ENCODE measurements at places on chromosomes 1 and 21.

GRCh38 chr1:61247051-61247825 lies 164.9 kb downstream of the NFIA start:
- DNase-seq: no peak

GRCh38 chr1:77303387-77303786 lies 21.6 kb downstream of the AK5 start:
- no peak for DNase-seq

GRCh38 chr1:45934947-45935346 lies 131.5 kb downstream of the MAST2 start:
- DNase-seq: no peak

DNA sequence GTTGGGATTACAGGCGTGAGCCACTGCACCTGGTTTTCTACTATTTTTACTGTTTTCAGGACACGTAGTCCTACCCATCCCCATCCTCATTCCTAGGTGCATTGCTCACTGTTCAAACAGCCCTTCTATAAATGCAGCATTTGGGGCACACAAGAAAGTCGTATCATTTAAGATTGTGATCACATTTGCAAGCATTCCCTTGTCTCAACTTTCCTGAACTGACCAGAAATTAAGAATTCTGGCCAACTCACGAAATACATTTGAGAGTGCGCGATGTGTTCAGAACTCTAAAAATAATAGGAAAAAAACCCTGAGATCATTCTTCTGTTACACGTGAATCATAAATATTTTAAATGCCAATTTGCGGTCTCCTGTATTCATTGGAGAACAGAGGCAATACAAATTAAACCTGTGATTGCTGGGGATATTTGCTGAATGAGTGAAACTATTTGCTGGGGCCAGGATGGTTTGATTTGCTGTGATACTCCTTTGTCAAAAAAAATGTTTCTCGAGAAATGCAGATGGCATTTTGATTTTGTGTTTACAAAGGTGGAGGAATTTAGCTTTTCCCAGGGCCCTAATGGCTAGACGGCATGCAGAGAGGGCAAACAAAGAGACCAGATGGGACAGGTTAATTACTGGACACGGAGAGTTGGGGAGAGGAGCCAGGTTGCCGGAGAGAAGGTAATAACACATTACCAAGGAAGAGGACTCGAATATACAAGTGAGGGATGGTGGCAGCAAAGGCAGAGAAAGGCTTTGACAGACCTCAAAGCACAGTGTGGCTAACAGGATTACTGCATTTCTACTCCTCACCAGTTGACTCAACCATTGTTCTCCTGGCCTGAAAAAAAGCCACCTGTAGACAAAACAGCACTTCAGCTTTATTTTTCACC lies 38.4 kb downstream of the STPG1 start:
- peak; percentile 53 for DNase-seq

GRCh38 chr1:112935461-112936111 lies 20.4 kb downstream of the SLC16A1 start:
- no peak for DNase-seq

DNA sequence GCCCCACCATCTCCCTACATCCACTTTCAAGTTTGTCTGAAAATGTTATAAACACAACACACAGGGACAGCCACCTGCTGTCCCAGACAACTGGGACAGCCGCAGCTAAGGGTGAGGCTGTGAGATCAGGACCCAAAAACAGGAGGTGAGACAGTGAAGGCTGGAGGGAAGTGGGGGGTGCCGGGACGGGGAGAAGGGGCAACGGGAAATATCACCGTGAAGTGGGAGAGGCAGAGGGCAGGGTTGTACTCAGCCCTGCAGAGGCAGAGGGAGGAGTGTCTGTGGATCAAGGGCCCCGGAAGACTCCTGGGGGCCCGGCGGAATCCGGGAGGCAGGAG lies 114.4 kb downstream of the CASZ1 start:
- no peak for DNase-seq

DNA sequence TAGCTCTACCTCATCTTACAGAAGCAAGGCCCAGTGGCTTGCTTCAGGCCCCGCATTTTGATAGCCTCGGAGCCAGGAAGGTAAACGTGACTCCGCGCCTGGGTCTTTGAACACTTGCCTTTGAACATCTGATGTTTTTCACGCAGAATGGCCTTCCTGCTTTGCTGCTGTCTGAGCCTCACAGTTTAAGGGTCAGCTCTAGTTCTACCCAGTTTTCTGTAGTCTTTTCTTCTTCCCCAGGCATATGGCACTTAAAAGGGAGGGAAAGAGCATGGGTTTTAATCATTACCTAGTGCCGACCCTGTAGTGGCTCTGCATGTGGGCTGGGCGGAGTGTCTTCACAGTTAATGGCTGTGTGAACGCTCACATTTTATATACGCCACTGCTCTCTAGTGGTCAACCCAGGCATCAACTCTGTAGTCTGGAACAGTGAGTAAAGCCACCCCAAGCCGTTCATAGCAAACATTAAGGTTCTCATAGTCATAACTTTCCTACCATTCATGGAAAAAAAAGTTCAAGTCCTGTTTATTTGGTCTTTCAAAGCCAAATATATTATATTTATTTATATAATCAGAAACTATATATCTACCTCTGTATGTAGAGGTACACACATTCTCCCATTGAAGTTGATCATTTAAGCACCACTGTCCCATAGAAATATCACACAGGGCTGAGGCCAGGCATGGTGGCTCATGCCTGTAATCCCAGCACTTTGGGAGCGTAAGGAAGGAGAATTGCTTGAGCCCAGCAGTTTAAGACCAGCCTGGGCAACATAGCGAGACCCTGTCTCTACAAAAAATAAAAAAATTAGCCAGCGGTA lies 78.1 kb downstream of the IER5 start:
- peak; percentile 71 for DNase-seq

DNA sequence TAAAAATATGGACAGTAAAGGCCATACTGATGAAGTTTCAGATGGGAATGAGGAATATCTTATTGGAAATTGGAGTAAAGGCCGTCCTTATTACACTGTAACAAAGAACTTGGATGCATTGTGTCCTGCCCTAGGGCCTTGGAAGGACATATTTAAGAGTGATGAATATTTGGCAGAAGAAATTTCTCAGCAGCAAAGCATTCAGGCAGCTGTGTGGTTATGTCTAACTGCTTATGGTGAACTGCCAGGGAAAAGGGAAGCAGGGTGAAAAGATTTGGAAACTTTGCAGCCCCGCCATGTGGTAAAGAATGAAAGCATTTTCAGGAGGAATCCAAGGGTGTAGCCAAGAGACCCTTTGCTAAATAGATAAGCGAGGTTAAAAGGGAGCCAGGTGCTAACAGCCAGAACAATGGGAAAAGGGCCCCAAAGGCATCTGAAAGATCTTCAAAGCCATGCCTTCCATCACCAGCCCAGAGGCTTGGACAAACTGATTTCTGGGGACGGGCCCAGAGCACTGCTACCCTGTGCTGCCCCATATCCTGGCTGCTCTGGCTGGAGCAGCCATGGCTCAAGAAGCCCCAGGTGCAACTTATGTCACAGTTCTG lies 200.0 kb downstream of the PTPRU start:
- DNase-seq: no peak

DNA sequence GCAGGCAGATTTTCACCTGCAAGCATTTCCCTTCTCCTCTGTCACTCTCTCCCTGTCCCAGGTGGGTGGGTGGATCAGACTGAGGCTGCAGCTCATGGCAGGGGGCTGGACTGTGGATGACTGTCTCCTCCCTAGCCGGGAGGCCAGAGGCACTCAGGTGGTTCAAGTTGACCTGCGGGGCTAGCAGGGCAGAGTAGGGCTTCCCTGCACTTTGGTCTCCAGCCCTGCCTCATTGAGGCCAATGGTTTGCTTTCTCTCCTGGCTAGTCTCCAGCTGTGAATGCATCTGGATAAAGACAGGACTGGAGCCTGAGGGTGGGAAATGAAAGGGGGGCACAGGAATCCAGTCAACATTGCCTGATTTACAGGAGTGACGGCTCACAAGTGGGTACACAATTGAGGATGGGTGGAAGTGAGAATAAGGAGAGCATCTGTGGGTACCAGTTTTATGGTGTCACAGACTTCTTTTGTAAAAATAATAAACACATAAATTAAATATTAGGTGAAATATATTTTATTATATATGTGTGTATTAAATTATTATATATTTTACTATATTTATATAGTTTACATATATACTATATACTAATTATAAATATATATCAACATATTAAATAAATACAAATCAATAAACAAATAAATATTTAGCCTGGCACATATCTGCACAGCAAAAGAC lies 25.6 kb downstream of the RUNX1 start:
- no peak for DNase-seq

DNA sequence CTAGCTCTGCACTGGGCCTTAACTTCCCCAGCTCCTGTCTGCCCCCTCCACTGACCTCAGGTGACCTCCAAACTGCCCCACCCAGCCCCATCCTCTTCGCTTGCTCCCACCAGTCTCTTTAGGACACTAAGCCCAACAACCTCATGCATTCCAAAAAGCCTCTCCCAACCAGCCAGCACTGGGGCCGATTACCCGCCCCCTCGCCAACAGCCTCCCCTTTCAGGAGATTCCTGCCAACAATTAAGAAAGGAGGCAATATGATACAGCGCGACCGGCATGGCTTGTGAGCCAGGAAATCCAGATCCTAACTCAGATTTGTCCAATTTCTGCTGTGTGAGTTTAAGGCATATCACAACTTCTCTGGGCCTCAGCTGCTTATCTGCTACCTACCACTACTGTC lies 14.7 kb downstream of the KANK4 start:
- no peak for DNase-seq

DNA sequence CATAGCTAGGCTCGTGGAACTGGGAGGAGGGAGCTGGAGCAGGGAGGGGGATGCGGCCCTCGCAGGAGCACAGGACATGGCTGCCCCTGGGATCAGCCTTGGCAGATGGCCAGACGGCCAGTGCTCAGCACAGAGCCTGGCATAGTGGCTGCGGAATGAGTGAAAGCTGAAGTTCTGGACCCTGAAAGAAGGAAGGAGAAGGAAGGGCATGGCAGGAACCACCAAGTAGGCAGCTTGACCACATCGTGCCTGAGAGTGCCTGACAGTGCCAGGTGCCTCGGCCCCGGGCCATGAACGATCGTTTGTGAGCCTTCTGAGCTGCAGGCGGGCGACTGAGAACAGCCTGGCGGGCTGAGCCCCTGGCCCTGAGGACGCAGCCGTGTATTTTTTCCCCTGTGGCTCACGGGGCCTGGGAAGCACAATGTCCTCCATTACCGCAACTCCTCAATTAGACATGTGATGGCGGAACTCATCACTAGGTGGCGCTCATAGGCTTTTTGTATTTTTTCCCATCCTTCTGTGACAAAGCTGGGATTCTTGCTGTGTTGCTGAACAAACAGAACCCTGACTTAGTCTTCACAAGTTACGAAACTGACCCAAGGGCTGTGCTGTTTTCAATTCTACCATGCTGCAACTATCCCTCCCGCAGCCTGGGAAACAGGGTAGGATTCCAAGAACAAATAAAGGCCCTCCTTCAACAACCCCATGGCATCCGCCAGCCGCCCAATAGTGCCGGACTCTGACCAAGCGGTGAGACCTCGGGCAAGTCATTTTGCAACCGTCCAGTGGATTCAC lies 29.9 kb upstream of the TMEM61 start:
- peak; percentile 72 for DNase-seq

- no peak for DNase-seq
Observed at GRCh38 chr1:24641646-24642151, 1.4 kb upstream of the SRRM1 start.

GRCh38 chr1:240074908-240075307 lies 16.8 kb upstream of the FMN2 start:
- DNase-seq: no peak

DNA sequence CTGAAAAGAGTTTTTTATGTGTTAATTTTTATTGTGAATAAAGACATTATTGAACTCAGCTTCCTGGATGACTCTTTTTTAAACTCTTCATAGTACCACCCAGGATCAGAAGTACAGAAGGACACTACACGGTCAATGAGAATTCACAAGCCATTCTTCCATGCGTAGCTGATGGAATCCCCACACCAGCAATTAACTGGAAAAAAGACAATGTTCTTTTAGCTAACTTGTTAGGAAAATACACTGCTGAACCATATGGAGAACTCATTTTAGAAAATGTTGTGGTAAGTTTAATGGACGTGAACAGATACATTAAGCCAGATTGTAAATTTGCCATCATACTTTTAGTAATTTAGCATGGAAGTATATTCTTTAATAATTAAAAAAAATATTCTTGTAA lies 249.5 kb downstream of the TPR start:
- no peak for DNase-seq

GRCh38 chr1:112399456-112399855 lies 3.4 kb downstream of the CTTNBP2NL start:
- DNase-seq: no peak

GRCh38 chr1:113760102-113761080 lies 1.1 kb upstream of the PHTF1 start:
- DNase-seq: no peak

DNA sequence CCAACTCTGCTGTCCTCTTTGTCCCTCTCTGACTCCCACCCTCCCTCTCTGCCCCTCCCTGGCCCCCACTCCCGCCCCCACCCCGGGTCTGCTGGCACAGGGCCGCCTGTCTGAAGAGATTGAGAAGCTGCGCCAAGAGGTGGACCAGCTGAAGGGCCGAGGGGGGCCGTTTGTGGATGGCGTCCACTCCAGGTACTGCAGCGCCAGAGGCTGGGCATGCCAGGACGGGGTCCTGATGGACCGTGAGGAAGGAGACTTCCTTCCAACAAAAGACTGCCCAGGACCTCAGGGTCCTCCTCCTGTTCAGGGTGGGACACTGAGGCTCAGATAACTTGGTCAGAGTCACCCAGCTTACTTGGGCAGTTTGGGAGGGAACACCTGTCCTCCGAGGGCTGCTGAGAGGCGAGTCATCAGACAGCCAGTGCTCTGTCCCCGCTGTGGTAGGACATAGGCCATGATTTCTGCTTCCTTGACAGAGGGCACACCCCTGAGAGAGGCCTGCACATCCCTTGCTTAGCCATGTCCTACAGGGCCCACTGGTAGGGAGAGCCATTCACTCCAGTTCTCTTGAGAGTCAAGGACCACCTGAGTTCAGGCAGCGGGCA lies 23.4 kb downstream of the PPFIA4 start:
- DNase-seq: no peak

- no peak for DNase-seq
Observed at GRCh38 chr1:153866045-153866850, 56.5 kb downstream of the GATAD2B start.

GRCh38 chr1:228009116-228009827 lies 2.5 kb downstream of the WNT3A start:
- DNase-seq: peak; percentile 32

- no peak for DNase-seq
Observed at GRCh38 chr21:37230632-37231248, 36.4 kb downstream of the VPS26C start.

DNA sequence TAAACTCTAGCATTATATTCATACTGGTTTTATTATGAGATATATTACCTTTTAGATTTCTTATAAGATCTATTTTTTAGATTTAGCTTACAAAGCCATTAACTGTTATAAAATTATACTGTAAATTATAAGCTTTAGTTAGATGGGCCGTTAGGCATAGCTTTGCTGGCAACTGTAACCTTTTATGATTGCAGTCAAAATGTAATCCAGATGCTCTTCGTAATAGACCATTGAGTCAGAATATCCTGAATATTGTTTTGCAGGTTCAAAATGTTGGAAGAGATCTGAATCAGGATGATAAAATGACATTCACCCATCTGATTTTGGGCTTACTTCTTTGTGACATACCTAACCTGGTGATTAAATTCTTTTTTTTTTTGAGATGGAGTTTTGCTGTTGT lies 20.9 kb downstream of the ITSN1 start:
- no peak for DNase-seq
